ENCODE measurements at places on chromosomes 4 and X.

DNA sequence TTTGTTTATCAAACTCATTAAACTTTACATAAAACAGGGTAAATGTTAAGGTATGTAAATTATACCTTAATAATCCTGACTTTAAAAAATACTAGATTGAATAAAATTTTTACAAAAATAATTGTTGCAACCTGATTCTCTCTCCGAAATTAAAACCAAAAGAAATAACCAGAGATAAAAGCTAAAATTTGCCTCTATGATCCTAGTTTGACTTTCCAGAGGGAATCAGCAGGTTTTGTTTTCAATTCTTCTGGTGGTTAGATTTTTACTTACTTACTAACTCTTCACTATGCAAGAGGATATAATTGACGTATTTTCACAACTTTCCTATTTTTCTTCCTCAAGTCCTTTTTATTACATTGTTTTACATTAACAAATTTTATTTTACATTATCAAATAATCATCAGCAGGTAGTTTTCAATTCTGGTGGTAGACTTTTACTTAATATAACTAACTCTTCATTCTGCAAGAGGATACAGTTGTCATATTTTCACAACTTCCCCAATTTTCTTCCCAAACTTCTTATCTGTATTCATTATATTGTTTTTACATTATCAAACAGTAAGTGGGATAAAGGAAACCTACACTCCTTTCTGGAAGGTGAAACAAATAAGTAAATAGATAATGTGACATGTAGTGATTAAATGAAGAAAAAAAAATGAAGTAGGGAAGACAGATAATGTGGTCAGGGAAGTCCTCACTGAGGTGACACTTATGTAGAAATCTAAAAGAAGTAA lies 52.2 kb downstream of the TBCK start:
- DNase-seq: no peak

DNA sequence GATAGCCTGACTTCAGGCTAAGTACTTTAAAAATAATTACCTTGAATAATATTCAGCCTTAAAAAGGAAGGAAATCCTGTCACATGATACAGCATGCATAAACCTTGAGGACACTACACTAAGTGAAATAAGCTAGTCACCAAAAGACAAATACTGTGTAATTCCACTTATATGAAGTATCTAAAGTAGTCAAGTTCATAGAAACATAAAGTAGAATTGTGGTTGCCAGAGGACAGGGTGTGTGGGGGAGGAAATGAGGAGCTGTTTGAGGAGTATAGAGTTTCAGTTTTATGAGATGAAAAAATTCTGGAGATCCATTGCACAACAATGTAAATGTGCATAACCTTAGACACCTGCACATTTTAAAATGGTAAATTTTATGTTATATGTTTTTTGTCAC lies 5.6 kb upstream of the STPG2 start:
- peak; percentile 17 for DNase-seq

DNA sequence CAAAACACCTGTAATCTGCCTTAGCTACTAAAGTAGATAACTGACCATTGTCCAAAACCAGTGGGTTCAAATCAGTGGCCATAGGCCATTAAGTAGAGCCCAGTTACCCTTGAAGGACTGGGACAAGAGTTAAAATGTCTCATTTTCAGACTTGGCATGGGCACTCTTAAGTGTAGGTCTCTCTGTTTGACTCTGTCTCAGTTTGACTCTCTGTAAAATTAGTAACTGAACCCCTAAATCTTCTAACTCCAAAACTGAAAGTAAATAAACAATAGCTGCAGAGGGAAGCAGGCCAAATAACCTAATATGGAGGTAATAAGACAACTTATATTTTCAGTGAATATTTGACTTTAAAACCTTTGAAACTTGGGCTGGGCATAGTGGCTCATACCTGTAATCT lies 89.1 kb downstream of the SLC16A2 start:
- DNase-seq: no peak

GRCh38 chr4:56077676-56078075 lies 128.9 kb downstream of the CEP135 start:
- no peak for DNase-seq

DNA sequence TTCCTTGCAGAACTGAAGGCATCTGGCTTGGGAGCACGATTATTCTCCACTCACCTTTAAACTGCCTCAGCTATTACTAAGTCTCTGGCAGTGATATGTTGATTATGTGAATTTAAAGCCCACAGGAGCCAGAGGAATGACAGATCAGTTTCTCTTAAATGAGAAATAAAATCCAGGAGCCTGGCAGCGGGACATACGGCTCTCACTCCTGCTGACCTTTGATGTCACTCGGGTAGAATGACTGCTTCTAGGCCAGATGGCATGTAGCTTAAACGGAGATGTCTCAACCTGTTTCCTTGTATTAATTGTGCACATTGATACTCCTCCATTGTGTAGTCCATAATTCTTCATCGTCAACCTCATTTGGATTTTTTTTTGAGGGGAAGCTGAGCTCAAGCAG lies 4.0 kb upstream of the CBLL2 start:
- no peak for DNase-seq

DNA sequence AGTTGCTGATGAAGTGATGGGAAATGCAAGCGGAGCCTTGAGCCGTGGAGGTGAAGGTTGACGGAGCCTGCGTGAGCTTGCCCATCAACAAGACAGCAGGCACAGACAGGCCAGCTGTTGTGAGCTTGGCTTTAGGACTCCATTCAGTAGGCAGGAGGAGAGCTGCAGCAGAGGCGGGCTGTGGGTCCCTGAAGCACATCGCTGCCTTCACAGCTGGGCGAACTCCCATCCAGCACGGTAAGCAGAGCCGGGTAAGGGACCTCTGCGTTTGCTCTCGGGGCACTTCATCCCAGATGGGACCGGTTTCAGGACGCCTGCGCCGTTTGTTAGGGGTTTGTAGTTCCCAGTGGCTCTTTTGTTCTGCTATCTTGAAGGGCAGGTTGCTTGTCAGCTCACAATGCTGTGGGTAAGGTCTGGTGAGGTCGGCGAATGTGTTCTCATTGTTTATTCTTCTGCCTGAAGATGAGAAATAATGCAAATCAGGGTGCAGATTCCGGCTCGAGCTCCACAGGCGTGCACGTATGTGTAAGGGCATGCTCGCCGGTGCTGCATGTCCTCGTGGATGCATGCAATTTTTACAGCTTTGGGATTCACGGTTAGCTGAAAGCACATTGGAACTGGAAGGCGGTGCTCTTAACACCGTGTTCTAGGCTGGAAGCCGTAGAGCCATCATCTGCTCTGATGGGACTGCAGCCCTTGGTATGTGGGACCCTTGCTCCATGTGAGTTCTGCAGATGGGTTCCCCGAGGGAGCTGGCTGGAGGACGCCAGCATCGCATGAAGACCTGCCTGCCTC lies 54.6 kb upstream of the CLDN34 start:
- no peak for DNase-seq

DNA sequence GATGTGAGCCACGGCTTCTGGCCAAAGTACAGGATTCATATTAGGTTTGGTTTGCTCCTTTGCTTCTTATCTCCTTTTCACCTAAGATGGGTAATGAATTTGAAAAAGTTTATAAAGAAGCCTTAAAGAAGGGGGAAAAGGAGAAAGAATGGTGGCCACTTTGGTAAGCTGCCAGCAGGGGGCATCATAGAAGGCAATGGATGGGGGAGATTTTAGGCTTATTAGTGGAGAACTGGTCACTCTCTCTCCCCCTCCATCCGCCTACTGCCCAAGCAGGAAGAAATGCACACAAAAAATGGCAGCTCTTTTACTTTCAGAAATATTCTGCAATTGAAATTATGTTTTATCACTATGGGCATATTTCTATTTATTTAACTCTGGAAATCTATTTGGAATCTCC lies 32.0 kb downstream of the SPARCL1 start:
- no peak for DNase-seq
